ENCODE measurements at places on chromosomes 5 and 9.
A peak's percentile ranks its signal among the peaks of the same experiment; 100 is the strongest.

DNA sequence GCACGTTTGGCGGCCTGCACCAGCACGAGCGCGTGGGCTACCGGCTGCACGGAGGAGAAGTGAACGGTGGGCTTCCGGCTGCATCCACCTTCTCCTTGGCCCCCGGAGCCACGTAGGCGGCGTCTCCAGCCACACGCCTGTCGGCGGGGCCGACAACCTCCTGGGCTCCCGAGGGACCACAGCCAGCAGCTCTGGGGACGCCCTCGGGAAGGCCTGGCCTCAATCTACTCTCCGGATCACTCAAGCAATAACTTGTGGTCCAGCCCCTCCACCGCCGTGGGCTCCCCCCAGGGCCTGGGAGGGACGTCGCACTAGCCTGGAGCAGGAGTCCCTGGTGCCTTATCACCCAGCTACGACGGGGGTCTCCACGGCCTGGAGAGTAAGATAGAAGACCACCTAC, 73.7 kb downstream of the INSL6 start:
- DNase-seq = no peak

- DNase-seq = no peak
Measured at GRCh38 chr5:83549674-83550073, 78.1 kb downstream of the VCAN start.

GRCh38 chr5:172491481-172491880, 37.2 kb upstream of the SH3PXD2B start:
- no peak for DNase-seq

DNA sequence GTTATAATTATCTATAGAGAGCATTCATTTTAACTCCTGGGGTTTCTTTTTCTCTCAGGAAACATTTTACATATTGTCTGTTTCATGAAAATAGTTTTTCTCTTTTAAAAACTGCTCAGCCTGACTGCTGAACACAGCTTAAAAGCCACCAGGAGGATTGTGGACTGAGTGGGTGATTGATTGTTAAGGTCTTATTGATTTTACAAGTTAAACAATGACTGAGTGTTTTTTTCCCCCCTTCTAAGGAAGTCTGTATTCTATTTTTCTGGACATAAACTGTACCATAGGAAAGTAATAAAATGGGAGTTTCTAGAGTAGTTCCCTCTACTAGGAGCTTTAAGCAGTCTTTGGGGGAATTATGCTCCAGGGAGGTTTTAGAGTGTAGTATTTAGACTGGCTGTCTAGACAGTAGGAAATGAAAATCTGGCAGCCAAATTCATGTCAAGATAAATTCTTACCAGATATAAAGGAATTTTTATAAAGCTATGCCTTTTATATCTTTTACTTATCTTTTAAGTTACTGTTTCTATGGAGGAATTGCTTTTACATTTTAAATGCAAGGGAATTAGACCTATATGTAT, 463.9 kb downstream of the PRR16 start:
- no peak for DNase-seq

DNA sequence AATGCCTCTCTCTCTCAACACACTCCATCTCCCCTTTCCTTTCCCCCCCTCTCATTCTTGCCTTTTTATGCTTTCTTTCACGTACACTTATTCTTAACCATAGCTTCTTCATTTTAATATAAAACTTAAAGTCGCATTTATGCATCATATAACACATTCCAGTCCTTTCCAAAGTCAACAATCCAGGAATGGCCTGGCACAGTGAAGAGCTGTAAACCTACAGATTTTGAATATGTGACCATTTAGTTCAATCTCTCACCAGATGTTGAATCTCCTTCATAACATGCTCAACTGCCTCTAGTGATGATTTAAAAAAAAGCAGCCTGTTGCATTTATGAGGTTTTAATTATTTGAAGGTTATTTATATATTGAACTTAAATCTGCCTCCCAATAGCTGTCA, 186.2 kb upstream of the GRAMD2B start:
- DNase-seq = no peak

DNA sequence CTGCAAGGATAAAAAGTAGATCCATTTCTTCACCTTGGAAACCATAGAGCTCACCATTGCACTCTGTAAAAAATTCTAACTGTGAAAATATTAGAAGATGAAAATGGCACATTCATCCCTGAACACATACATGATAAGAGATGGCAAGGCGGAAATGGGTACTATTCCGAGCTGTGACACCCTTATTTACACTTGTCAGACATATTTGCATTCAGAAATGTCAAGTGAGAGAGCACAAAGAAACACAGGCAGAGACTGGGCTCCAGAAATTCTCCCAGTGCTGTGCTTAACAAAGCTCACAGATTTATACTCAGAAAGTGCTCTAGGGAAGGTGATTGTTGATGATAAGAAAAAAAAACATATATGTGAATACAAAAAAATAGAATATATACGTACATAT, 170.3 kb upstream of the PUM3 start:
- DNase-seq = no peak

DNA sequence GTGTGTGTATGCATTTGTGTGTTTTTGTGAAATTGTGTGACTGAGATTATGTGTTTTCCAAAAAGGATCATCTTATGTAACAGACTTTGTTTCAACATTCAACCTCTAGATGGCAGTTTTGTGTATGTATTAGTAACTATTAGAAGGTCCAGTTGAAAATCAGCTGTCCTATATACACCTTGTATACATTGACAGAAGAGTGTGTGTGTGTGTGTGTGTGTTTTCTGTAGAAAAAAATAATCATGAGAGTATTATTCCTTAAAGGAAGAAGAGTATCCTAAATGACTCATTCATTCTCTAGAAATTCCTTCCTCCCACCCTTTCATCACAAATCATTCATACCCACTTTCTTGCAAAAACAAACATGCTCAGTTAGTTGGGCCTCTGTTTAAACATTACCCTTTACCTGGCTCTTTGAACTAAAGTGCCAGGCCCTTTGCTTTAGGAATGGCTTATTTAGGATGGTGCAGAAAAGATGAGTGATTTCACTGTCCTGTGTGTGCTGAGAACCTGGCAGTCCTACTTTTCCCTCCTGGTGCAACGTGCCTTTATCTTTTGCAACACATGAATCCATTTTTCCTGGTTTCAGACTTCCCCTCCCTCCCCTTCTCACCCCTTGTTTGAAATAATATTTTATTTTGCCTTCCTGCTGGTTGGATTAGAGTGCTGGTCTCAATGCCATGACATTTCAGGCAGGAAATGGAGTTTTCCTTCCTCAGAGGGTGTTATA, 152.2 kb downstream of the ARHGAP26 start:
- DNase-seq = peak; percentile 28

DNA sequence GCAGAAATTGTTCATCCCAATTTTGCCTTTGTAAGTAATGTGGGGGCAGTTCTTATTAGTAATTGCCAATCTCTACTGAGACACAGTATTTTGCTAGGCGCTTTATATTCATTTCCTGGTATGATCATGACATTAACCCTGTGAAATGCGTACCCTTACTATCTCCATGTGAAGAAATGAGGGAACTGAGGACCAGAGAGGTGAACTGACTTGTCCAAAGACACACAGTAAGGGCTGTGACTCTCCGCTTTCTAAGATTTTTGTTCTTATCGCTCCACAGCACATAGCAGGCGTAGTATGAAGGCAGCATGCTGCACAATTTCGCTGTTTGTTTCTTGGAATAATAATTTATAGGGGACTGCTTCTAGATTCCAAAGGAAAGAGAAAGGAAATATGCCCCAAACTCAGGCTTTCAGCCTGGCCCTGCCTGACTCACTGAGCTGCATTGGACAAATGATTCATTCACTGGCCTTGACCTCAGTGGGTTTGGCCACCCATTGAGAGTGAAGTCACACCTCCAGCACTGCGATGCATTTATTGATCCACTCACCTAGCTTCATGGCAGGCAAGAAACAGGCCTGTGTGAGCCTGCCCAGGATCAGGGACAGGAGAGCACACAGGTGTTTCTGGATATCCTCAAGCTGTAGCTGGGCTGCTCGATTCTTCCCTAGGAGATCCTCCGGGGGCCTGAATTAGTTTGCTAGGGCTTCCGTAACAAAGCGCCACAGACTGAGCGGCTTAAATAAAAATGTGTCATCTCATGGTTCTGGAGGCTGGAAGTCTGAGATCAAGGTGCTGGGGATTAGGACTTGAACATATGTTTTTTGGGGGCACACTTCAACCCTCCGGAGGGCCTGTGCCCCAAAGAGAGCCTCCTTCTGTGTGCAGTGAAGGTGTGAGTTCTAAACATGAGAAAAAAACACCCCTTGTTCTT, 7.2 kb upstream of the DUSP1 start:
- no peak for DNase-seq

DNA sequence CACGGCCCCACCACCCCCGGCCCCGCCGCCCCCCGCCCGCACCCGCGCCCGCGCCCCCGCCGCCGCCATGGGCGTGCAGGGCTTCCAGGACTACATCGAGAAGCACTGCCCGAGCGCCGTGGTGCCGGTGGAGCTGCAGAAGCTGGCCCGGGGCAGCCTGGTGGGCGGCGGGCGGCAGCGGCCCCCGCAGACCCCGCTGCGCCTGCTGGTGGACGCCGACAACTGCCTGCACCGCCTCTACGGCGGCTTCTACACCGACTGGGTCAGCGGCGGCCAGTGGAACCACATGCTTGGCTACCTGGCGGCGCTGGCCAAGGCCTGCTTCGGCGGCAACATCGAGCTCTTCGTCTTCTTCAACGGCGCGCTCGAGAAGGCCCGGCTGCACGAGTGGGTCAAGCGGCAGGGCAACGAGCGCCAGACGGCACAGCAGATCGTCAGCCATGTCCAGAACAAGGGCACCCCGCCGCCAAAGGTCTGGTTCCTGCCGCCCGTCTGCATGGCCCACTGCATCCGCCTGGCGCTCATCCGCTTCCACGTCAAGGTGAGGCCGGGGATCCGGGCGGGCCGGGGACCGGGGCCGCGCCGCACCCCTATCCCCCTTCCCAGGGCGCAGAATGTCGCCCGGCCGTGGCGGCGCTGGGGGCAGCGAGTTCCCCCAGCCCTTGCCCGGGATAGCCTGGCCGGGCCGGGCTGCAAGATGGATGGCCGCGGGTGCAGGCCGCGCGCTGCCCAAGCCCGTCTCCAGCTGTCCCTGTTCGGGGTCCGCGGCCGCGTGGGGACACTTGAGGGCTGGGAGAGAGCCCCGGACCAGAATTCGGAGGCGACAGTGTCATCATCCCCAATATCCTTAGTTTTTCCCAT, 594 bp downstream of the FAM120A start:
- DNase-seq = peak; percentile 44
